ENCODE measurements at places on chromosomes 3 and 15.

GRCh38 chr3:177338697-177339219 lies 141.5 kb upstream of the TBL1XR1 start:
- no peaks in the 10 kb centered on the region for H3K27me3 ChIP-seq
- H3K4me1 ChIP-seq = peaks cover 16% of the 10 kb centered on the region
- H3K4me3 ChIP-seq = no peak overlapping the region
- no peak overlapping the region for H3K27ac ChIP-seq
- H3K36me3 ChIP-seq = no peaks in the 10 kb centered on the region
- no peak for DNase-seq

- peak overlapping the region; percentile 69 for H3K27ac ChIP-seq
- peak; percentile 93 for DNase-seq
- no peaks in the 10 kb centered on the region for H3K27me3 ChIP-seq
- H3K4me1 ChIP-seq = peaks cover 76% of the 10 kb centered on the region
- no peaks in the 10 kb centered on the region for H3K36me3 ChIP-seq
Measured at GRCh38 chr3:46946856-46947545, 29.5 kb downstream of the CCDC12 start.

- no peaks in the 10 kb centered on the region for H3K36me3 ChIP-seq
- H3K27ac ChIP-seq = no peak overlapping the region
Measured at GRCh38 chr15:86855307-86856291, 775.9 kb downstream of the AGBL1 start.

- no peaks in the 10 kb centered on the region for H3K27me3 ChIP-seq
- H3K4me1 ChIP-seq = no peaks in the 10 kb centered on the region
- H3K27ac ChIP-seq = no peak overlapping the region
- no peaks in the 10 kb centered on the region for H3K36me3 ChIP-seq
- no peak overlapping the region for H3K4me3 ChIP-seq
Measured at GRCh38 chr15:78990278-78990677, 45.4 kb upstream of the CTSH start.

DNA sequence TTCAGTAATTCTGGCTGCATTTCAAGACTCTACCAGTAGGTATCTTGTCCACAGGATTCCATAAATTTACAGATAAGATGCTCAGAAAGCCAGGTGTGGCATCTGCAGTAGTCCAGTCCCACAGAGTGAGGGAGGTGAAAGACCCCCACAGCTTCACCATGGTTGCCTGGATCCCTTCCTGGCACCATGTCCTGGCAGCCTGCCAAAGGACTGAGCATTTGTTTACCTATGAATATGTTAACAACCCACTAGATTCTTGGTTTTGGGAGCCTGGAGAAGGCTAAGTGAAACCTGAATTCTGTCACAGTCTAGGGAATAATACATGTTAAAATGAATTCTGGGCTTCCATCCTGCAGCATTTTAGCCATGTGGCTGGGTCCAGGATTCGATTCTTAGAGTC lies 14.9 kb downstream of the CHST2 start:
- no peaks in the 10 kb centered on the region for H3K36me3 ChIP-seq
- no peak overlapping the region for H3K4me3 ChIP-seq
- H3K27ac ChIP-seq = no peak overlapping the region
- no peaks in the 10 kb centered on the region for H3K27me3 ChIP-seq

- no peak overlapping the region for H3K4me3 ChIP-seq
- no peaks in the 10 kb centered on the region for H3K36me3 ChIP-seq
- H3K4me1 ChIP-seq = peaks cover 10% of the 10 kb centered on the region
- H3K27ac ChIP-seq = no peak overlapping the region
- H3K27me3 ChIP-seq = no peaks in the 10 kb centered on the region
Measured at GRCh38 chr15:52255008-52255407, 40.6 kb downstream of the MYO5C start.

DNA sequence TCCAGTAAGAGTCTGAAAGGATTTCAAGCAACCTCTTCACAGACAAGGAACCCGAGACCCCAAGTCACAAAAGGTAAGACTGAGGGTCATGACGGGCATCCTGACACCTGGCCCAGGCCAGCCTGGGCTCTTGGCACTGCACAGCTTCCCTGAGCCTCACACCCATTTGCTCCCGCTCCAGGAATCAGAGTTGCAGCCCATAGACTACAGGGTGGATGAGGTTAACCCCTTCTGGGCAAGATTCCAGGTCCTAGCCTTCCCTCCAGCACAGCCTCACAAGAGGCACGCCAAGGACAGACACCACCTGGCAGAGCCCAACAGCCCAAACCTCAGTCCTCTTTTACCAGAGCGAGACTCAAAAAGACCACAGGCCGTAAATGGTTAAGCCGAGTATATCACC lies 36.2 kb downstream of the RBPMS2 start:
- no peak overlapping the region for H3K4me3 ChIP-seq
- no peaks in the 10 kb centered on the region for H3K27me3 ChIP-seq
- DNase-seq = no peak
- no peaks in the 10 kb centered on the region for H3K4me1 ChIP-seq
- H3K36me3 ChIP-seq = no peaks in the 10 kb centered on the region

- no peak for DNase-seq
- H3K27ac ChIP-seq = no peak overlapping the region
- no peaks in the 10 kb centered on the region for H3K27me3 ChIP-seq
- H3K4me3 ChIP-seq = no peak overlapping the region
- H3K36me3 ChIP-seq = peaks cover 22% of the 10 kb centered on the region
Measured at GRCh38 chr3:44923632-44924456, 49.4 kb downstream of the TGM4 start.

GRCh38 chr3:168517249-168518071 lies 421.7 kb upstream of the GOLIM4 start:
- no peaks in the 10 kb centered on the region for H3K36me3 ChIP-seq
- no peak for DNase-seq
- H3K4me3 ChIP-seq = no peak overlapping the region
- no peaks in the 10 kb centered on the region for H3K4me1 ChIP-seq

DNA sequence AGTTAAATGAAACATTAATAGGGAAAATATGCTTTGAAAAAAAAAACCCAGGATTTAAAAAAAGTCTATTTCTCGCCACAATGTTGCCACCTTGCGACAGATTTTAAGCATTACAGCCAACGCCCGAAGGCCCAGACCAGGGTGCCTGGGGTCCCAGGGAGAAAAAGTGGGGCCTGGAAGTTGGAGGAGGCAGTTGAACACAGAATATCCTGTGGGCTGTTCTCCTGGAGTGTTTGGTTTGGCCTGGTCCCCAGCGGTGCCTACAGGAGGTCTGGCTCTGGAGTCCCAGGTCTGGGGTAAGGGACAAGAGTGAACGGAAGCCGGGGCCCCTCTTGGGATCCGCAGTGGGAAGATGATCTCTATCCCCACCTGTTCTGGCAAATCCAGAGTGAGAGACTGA lies 3.4 kb downstream of the RNU6-1 start:
- H3K36me3 ChIP-seq = no peaks in the 10 kb centered on the region
- H3K4me1 ChIP-seq = peaks cover 61% of the 10 kb centered on the region
- H3K27me3 ChIP-seq = peaks cover 38% of the 10 kb centered on the region
- H3K4me3 ChIP-seq = no peak overlapping the region
- DNase-seq = peak; percentile 67

GRCh38 chr15:33113666-33114373 lies 80.7 kb downstream of the FMN1 start:
- no peaks in the 10 kb centered on the region for H3K36me3 ChIP-seq
- no peak overlapping the region for H3K4me3 ChIP-seq
- no peaks in the 10 kb centered on the region for H3K27me3 ChIP-seq
- DNase-seq = no peak
- H3K4me1 ChIP-seq = no peaks in the 10 kb centered on the region

- H3K4me1 ChIP-seq = no peaks in the 10 kb centered on the region
- no peak overlapping the region for H3K4me3 ChIP-seq
- DNase-seq = no peak
- H3K27me3 ChIP-seq = no peaks in the 10 kb centered on the region
Measured at GRCh38 chr3:9098716-9099675, 135.7 kb upstream of the RAD18 start.

DNA sequence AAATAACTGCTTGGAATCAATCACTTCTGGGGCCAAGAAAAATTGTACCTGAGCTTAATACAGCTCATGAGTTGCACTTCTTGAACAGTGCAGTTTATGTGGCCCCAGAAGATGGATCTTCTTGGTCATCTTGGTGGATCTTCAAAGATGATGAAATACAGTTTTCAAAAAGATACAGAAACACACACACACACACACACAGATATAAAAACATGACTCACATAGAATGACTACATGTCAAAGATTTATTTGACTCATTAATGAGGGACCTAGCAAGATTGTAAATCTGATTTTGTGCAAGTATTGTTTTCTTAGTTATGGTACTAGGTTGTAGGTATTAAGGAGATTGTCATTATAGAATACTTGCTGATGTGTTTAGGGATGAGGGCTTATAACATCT lies 32.6 kb downstream of the PDCD6IP start:
- no peak for DNase-seq
- no peaks in the 10 kb centered on the region for H3K27me3 ChIP-seq
- H3K27ac ChIP-seq = no peak overlapping the region
- H3K4me1 ChIP-seq = peaks cover 11% of the 10 kb centered on the region
- no peaks in the 10 kb centered on the region for H3K36me3 ChIP-seq

GRCh38 chr15:74179101-74179841 lies 5.8 kb downstream of the ISLR start:
- no peaks in the 10 kb centered on the region for H3K4me1 ChIP-seq
- no peaks in the 10 kb centered on the region for H3K27me3 ChIP-seq
- H3K27ac ChIP-seq = no peak overlapping the region
- no peaks in the 10 kb centered on the region for H3K36me3 ChIP-seq
- no peak overlapping the region for H3K4me3 ChIP-seq

- no peaks in the 10 kb centered on the region for H3K4me1 ChIP-seq
- H3K27ac ChIP-seq = no peak overlapping the region
- no peaks in the 10 kb centered on the region for H3K36me3 ChIP-seq
- H3K27me3 ChIP-seq = no peaks in the 10 kb centered on the region
Measured at GRCh38 chr3:166291186-166291955, 454.1 kb upstream of the BCHE start.

DNA sequence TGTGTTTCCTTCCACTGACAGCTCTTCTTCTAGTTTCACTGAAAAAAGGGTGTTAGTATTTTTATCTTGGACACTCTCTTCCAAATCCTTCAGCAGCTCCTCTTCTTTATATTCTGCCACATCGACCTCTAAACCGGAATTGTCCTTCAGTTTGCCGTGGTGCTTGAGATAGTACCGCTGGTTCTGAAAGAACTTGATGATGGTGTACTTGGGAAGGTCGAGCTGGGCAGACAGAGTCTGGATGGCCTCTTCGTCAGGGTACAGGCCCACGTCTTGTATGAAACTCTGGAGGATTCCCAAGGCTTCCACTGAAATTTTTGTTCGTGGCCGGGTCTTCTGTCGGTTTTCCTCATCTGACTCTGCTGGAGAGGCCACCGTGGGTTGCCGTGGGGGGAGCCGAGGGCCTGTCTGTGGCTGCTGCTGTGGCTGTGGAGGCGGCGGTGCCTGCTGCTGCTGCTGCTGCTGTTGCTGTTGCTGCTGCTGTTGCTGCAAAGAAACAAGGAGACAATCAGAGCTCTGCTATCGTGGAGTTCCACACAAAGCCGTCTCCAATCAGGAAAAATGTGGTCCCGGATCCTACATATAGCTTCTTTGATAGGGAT lies 75.8 kb downstream of the SATB1 start:
- no peaks in the 10 kb centered on the region for H3K4me1 ChIP-seq
- no peak overlapping the region for H3K4me3 ChIP-seq
- no peak for DNase-seq
- peaks cover 38% of the 10 kb centered on the region for H3K36me3 ChIP-seq
- H3K27ac ChIP-seq = no peak overlapping the region

GRCh38 chr3:172478116-172478515 lies 29.9 kb upstream of the GHSR start:
- DNase-seq = no peak
- H3K36me3 ChIP-seq = no peaks in the 10 kb centered on the region
- H3K27me3 ChIP-seq = no peaks in the 10 kb centered on the region
- H3K4me1 ChIP-seq = peaks cover 19% of the 10 kb centered on the region

DNA sequence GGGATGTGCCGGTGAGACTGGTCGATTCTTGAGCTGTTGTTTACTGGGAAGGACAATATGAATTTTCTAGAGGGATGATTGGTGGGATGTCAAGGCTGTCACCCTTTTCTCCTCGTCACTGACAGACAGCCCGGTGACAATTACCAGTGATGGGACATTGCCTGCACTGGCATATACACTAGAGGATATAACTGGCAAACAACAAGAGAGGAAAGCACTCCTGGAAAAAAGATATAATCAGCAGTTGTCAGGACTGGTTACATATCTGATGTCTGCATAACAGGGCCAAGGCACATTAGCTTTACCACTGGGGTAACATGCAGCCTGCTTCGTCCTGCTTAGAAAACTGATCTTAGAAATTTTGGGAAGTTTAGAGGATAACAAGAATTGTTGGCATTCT lies 131.1 kb downstream of the ROBO2 start:
- no peaks in the 10 kb centered on the region for H3K36me3 ChIP-seq
- DNase-seq = no peak
- H3K27me3 ChIP-seq = no peaks in the 10 kb centered on the region
- H3K4me3 ChIP-seq = no peak overlapping the region
- no peak overlapping the region for H3K27ac ChIP-seq
- H3K4me1 ChIP-seq = no peaks in the 10 kb centered on the region

GRCh38 chr15:71975816-71976150 lies 142.2 kb downstream of the MYO9A start:
- no peaks in the 10 kb centered on the region for H3K27me3 ChIP-seq
- no peak for DNase-seq
- no peak overlapping the region for H3K27ac ChIP-seq
- no peak overlapping the region for H3K4me3 ChIP-seq

GRCh38 chr3:106611116-106611515 lies 742.3 kb upstream of the CBLB start:
- H3K27me3 ChIP-seq = no peaks in the 10 kb centered on the region
- H3K36me3 ChIP-seq = no peaks in the 10 kb centered on the region
- no peak overlapping the region for H3K27ac ChIP-seq
- H3K4me1 ChIP-seq = no peaks in the 10 kb centered on the region
- H3K4me3 ChIP-seq = no peak overlapping the region

- no peaks in the 10 kb centered on the region for H3K27me3 ChIP-seq
- no peak for DNase-seq
- H3K27ac ChIP-seq = no peak overlapping the region
- H3K4me3 ChIP-seq = no peak overlapping the region
- no peaks in the 10 kb centered on the region for H3K36me3 ChIP-seq
Measured at GRCh38 chr3:107142171-107142570, 235.1 kb upstream of the CCDC54 start.

DNA sequence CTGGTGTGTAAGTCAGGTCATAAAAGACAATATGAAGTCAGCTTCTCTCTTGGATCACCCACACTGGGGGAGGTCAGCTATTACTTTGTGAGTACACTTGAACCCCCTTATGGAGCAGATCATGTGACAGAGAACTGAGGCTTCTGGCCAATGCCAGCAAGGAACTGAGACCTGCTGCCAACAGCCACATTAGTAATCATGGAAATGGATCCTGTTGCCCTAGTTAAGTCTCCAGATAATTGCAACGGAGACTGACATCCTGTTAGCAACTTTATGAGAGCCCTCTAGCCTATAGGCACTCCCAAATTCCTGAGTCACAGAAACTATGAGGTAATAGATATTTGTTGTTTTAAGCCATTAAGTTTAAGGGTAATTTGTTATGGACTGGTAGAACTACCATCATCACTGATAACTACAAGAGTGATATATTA lies 110.4 kb upstream of the GMNC start:
- H3K27me3 ChIP-seq = no peaks in the 10 kb centered on the region
- no peaks in the 10 kb centered on the region for H3K4me1 ChIP-seq
- DNase-seq = no peak

DNA sequence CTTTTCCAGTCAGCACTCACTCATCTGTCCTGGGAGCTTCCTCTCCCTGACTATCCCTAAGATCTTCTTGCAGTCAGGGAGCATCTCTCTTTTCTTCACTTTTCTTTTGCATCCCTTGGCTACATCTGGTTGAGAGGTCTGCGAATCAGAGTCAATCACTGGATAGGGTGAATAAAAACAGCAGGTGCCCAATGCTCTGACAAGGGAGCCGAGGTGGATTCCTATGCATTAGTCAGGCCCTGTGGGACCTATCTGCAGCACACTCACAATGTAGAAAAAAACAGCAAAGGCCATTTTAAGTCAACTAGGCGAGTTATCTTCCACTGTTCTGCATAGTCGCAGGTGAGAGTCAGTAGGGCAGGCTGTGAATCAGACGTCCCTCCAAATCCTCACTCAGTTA lies 35.5 kb downstream of the DZIP1L start:
- H3K4me1 ChIP-seq = peaks cover 15% of the 10 kb centered on the region
- no peak overlapping the region for H3K27ac ChIP-seq
- H3K4me3 ChIP-seq = no peak overlapping the region

Data from CD4-positive, alpha-beta memory T cell (primary cell).